AG09309 (cell line): ENCODE measurements at places on chromosomes 2 and 18.

DNA sequence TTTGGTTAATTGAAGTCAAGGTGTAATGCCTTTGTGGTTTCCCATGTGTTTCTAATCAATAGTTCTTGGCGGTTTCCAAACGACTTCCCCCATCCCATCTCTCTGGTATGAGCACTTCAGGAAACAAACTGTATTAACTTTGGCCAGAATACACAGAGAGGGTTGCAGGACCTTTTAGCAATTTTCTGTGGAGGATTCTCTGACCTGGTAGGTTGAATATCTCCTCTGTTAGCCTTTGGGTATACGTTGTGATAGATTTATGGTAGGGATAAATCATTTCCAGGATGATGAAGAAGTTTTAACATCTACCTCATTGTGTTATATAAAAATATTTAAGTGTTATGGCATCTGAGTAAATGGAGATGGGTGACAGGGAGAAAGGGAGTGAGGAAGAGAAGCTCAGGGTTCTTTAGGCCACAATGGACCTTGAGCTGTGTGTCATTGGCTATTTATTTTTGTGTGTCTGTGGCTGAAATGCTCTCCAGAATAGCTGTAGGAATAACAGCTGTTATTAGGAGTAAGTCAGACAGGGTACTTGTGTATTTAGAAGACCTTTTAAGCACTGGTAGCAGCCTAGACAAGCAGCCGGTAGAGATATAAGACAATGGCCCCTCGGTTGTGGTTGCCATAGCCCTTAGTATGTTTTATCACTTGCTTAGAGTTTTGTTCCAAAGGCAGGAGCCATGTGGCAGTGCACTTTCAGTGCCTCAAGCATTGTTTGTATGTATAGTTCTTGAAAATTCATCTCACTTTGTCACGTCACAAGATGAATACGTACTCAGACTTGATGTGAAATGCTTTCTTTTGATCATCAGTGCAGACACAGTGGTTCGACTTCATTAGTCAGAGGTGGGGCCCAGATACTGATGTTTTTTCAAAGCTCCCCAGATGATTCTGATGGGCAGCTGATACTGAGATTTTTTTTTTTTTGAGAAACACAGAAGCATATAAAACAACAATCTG, 91.1 kb downstream of the FMNL2 start:
- DNase-seq, result no peak

GRCh38 chr2:219998714-219999227, 371.3 kb downstream of the SLC4A3 start:
- DNase-seq, result no peak

DNA sequence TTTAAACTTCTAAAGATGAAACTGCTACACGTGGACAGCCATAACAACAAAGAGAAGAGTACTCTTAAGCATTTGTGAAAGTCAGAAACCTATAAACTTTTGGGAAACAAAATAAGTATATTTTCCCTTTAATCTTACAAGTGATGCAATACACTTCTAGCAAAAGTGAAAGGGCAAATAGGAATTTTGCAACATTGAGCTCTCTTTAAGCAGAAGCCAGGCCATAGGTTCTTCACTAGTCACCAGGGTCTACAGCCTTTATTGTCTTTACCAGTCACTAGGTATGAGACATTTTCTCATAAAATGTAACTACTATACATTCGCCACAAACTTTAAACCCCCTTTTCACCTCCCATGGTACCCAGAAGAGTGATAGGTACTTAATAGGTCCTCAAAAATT, 37.5 kb downstream of the SCN1A start:
- peak; percentile 14 for DNase-seq

- DNase-seq, result no peak
Observed at GRCh38 chr2:224933431-224933830, 108.8 kb downstream of the DOCK10 start.

- no peak for DNase-seq
Observed at GRCh38 chr18:10264260-10264659, 190.2 kb upstream of the APCDD1 start.

DNA sequence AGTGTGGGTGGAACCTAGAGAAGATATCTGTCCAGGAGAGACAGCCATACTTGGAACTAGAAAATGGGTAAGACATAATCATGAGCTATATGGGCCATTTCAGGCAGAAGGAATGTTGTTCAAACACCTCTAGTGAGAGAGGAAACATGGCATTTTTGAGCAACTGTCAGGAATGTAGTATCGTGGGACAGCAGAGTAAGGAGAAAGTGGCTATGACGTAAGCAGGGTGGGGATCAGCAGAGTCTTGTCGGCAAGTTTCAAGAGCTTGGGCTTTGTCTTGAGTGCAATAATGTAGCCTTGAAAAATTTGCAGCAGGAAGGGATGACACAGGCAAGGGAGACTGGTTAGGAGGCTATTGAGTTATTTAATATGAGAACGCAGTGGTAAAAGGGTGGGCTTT, 20.4 kb downstream of the SERPINB7 start:
- DNase-seq, result no peak
